Upper lobe of right lung (tissue), 1 donor: ENCODE measurements at places on chromosomes 13 and 19. TPM values are rescaled to one million over a fixed set of nuclear protein-coding genes. Genes with fewer than 3 reads are reported as not detected.

- DNase-seq: no peak
These were observed 1.1 kb downstream of the CYP2S1 start for GRCh38 chr19:41194157-41194552.

DNA sequence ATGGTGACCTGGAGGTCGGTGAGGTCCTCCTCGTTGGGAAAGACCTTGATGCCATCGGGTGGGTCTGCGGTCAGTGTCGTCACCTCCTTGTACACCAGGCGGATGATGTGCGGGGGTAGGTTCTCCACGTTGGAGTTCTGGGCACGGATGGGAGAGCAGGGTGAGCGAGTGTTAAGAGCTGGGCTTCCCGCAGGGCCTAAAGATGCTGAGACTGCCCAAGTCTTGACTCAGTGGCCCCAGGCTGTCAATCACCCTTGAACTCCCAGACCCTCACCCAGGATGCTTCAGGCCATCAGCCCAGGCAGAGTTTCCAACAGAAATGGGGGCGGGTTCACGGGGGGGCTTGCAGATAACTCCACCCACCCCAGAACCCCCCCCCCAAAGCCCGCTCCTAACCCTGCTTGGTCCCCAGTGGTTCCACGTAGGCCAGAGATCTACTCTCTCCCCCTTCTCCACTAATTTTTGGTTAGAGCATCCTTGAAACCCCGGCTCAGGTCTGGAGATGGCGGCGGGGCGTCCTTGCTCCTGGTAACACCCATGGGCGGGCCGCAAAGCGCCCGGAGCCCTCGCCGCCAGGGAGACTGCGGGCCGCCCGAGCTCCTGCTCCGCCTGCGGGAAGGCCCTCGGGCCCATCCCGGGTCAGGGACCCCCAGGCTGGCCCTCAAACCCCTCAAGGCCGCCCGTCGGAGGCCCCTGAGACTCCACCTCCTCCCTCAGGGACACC lies 600 bp downstream of the UBE2S start:
- peak; percentile 77 for DNase-seq

- DNase-seq: no peak
These were observed 126.9 kb downstream of the STK24 start for GRCh38 chr13:98450026-98450425.

PGLYRP1 gene
- 0.58 TPM for total RNA-seq

DNA sequence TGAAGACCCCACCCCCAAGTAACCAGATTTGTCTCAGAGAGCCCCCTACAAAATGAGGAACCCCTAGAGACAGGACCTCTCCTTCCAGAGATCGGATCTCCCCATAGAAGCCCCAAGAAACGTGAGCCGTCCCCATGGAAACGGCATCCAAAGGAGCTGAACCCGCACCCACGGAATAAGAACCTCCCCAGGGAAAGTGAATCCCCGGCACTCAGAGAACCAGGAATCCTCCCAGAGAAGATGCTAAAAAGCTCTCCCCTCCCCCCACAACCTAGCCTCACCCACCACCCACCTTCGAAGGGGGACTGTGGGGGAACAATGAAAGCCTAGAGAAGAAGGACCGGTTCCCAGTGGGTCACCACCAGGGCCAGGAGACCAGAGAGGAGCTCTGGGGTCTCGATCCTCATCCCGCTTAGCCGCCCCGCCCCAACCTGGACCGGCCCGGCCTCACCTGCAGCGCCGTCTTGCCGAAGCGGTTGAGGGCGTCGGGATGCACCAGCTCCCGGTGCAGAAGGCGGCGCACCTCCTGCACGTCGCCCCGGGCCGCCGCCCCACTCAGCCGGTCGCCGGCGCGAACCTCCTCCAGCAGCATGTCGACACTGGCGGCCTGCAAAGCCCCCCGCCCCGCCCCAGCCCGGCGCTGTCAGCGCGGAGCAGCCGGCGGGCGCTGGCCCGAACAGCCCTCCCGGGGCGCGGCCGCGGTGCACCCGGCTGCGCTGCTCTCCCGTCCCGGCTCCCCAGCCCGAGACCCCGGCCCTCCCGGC lies 535 bp downstream of the CDKN2D start:
- peak; percentile 84 for DNase-seq

FCHO1 gene
- 7.4 TPM for total RNA-seq

GRCh38 chr13:29763436-29764180 lies 86.8 kb downstream of the UBL3 start:
- DNase-seq: no peak

- DNase-seq: no peak
These were observed 3.1 kb upstream of the SUCLA2 start for GRCh38 chr13:48004201-48004600.

DNA sequence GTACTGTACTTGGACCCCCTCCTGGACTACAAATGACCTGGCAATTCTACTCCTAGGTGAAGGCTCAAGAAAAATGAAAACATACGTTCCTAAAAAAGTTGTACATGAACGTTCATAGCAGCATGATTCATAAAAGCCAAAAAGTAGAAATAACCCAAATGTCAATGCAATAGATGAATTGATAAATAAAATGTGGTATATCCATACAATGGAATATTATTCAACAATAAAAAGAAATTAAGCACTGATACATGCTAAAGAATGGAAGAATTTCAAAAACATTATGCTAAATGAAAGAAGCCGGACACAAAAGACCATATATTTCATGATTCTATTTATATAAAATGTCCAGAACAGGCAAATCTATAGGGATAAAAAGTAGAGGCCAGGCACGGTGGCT lies 9.5 kb downstream of the ZNF432 start:
- DNase-seq: no peak

DNA sequence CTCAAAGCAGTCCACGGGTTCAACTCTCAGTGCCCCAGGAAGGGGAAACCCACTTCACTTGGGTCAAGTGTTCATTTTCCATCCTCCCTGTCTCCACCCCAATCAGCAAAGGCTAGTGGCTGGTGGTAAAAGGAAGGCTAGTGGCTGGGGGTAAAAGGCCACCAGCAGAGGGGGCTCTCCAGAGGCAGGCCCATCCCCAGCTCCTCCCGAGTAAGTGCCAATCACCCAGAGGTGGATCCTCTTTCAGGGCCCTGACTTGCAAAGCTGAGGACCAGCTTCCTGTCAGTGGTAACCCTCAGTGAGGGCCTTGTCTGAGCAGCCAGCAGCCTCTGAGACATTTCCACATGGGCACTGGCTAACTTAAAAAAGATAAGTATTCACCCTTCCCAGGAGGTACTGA lies 22.0 kb upstream of the TPT1 start:
- no peak for DNase-seq

PNMA8A gene
- total RNA-seq: 1.8 TPM

- DNase-seq: no peak
These were observed 10.0 kb downstream of the GTPBP3 start for GRCh38 chr19:17347361-17347760.

DNA sequence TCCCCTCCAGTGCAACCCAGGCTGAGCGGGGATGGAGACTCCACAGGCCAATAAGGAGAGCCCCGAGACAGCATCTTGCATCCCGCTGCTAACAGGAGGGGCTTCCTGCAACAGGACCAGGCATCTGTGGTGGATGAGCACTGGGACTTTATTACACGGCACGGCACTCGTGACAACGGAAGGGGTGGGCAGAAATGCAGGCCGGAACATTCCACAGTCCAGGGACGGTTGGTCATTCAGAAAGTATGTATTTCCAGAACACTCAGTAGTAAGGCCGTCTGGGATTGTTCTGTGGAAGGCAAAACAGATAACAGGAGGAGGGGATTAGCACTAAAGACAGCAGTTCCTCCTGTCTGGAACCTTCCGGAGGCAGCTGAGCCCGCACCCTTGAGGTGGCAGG lies 3.3 kb upstream of the TM6SF2 start:
- DNase-seq: no peak

DNA sequence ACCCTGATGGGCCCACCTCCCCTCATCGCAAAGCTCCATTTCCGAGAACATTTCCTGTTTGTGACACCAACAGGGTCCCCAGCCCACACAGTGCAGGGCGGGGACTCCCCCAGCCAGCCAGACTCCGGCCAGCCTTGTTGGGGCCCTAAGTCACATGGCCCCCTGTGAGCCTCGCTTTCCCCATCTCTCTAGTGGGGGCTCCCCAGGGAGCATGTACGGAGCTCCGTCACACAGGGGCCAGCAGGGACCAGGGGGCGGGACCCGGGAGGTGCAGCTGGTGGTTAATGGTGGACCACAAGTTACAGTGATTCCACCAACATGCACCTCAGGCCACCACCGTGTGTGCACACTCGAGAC lies 1.7 kb downstream of the TBXA2R start:
- no peak for DNase-seq

DNA sequence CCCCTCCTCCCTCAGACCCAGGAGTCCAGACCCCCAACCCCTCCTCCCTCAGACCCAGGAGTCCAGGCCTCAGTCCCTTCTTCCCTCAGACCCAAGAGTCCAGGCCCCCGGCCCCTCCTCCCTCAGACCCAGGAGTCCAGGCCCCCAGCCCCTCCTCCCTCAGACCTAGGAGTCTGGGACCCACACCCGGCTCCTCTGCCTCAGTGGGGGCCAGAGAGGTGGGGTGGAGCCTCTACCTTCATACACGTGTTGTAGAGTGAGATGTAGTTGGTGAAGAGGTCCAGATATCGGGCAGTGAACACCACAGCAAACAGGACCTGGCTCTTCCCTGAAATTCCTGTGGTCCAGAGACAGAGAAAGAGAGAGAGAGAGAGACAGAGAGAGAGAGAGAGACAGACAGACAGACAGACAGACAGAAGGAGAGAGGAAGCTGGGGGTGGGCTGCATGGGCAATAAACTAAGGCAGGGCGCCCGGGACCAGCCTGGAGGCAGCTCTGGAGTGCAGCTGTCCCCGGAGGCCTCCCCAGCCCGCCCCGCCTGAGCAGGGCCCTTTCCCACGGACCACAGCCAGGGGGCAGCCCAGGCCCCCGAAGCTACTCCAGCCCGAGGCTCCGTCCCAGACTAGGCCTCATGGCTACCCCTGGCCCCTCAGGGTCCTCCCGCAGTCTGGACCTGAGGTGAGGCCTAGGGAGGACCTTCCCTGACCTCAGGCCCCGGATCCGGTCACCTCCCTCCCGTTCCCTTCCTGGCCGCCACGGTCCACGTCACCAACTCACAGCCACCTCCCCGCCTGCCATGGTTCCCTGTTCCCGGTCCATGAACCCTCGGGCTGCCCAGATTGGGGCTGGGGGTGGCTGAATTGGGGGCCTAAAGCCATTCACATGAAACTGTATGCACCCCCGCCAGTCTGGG lies 907 bp downstream of the KDELR1 start:
- peak; percentile 87 for DNase-seq

LRP3 gene
- 22.0 TPM for total RNA-seq

DNA sequence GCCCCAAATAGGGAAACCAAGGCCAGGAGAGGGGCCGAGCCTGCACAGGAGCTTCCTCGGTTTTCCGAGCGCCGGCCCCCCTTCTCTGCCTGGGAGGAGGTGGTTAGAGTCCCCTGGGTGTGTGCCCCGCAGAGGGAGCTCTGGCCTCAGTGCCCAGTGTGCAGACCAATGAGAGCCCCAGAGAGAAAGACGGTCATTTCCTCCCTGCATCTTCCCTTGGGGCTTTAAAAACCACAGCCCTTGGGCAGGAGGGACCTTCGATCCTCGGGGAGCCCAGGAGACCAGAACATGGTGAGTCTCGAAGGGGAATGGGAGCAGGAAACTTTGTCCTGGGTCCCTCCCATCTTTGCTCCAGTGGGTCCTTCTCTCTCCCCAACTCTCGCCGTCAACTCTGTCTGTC lies at the start of gene C5AR1:
Gene C5AR1, plus strand, starts transcription at position 254 of the 400 bp plus-strand sequence. Its CDS starts 35 bp downstream, at position 289.
- DNase-seq: peak; percentile 79

GRCh38 chr13:93268327-93269028 lies 41.9 kb downstream of the GPC6 start:
- no peak for DNase-seq

GRCh38 chr13:114147803-114148520 lies 15.5 kb upstream of the RASA3 start:
- DNase-seq: peak; percentile 32

PLK5 gene
- not detected for total RNA-seq

DNA sequence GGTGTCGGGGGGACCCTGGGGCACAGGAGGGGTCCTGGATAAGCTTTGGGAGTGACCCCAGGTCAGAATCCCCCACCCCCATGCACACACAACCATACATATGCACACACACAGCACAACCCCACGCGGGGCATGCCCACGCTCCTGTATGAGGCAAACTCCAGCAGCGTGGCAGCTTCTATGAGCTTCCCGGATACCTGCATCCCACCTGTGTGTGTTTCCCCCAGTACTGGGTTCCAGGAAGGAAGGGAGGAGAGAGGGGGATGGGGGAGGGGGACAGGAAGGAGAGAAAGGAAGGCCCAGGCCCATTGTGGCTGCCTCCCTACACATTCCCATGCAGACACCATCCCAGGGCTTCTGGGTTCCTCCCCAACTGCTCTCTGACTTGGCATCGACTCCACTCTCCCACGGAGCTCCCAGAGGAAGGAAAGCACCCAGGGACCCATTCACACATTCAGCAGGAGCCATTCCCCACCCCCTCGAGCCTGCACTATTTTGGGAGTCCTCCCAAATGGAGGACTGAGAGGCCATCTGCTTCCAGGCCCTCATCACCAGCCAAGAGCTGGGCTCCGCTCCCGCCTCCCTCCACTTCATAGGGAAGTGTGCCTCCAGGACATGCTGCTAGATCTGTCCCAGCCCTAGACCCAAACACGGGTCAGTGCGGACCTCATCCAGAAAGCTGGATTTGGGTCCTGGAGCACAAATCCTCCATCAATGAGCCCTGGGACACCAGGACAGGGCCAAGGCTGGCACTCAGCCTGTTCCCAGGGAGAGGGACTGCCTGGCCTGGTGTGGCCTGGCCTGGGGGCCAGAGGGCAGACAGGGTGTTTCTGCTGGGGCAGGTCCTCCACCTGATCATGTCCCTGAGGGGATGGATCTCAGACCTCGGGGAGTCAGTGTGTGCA lies 13.2 kb downstream of the PRR36 start:
- no peak for DNase-seq

GARIN5A gene
- 3.8 TPM for total RNA-seq

CDX2 gene
- total RNA-seq: not detected

- DNase-seq: no peak
These were observed 14.8 kb upstream of the FCGBP start for GRCh38 chr19:39949026-39949747.

ZNF414 gene
- total RNA-seq: 23.4 TPM

- DNase-seq: no peak
These were observed 392.7 kb upstream of the ZNF507 start for GRCh38 chr19:31952693-31953092.

DNA sequence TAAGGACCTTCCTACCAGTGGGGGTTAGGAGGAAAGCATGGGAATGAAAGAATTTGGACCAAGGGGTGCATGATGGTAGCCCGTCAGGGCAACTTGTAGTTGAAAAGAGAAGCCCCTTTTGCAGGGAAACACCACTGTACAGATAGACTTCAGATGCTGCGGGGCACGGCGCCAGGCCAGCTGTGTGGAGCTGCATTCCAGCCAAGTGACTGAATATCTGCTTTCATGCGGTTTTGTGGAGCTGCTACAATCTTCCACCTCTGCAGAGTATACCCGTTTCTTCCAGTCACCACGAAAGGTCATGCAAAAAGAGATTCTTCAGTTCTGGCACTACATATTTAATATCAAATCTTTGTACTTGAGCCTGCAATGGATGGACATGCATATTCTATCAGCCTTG lies 104.7 kb downstream of the RGCC start:
- no peak for DNase-seq

GRCh38 chr19:38263689-38264485 lies 486 bp upstream of the SPINT2 start:
- DNase-seq: peak; percentile 96
